Natural killer cell treated with Interleukin-12 subunit alpha and Interleukin-12 subunit beta and Interleukin-15 and Interleukin-18, amount 100 ng/mL, for 72 hours (primary cell): ENCODE measurements at places on chromosomes 7 and 10.

DNA sequence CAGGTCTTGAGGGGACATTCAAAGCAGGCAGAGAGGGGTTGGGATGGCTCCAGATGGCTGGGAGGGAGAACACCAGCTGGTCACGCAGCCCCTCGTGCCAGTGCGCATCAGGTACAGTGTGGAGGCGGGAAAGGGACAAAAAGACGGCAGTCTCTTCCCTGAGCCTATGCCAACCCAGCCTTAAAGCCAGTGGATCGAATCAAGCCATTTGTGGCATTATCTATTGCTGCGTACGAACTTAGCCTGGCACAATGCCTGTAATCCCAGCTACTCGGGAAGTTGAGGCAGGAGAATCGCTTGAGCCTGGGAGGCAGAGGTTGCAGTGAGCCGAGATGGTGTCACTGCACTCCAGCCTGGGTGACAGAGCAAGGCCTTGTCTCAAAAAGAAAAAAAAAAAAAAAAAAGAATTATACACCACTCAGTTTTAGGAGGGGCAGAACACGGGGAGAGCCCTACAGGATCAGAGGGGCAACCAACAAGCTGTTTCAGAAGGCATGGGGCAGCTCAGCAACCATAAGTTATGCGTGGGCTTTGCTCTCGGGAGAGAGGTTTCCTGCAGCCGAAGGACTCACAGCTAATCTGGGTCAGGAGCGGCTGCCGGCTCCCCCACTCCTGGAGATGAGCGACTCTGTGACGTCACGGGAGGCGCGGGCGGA lies 356 bp upstream of the NDUFB2 start:
- peak; percentile 93 for DNase-seq

DNA sequence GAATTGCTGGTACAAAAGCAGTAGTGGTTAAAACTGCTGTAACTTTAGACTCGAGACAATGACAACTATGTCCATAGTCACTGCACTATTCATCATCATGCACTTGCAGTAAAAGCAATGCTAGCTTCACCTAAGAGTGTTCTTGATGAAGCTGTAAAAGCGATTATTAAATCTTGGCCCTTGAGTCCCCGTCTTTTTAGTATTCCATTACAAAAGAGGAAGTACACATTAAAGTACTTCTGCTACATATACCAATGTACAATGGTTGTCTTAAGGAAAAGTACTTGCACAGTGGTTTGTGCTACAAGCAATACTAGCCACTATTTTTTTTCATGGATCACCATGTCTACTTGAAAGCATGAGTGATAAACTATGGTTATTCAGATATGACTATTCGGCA lies 78.3 kb downstream of the ATAD1 start:
- DNase-seq = no peak

- no peak for DNase-seq
Measured at GRCh38 chr7:70426249-70426880, 705.6 kb upstream of the GALNT17 start.

- no peak for DNase-seq
Measured at GRCh38 chr10:106106114-106106513, 1058.4 kb downstream of the SORCS1 start.

DNA sequence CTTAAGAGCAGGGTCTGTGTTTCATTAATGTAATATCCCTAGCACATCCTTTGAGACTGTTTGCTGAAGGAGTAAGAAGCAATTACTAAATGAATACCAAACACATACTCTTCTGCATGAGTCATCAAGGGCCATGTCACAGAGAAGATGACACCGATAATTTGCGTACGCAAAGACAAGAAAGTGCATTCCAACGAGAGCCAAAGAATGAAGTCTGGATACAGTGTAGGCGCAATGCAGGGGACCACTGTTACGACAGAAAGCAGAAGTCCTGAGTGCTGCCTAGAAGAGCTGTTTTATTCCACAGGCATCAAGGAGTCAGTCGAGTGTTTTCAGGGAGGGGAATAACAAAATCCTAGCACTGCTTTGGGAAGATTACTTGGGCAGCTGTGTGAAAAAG lies 62.7 kb downstream of the VPS41 start:
- no peak for DNase-seq

- no peak for DNase-seq
Measured at GRCh38 chr10:22997096-22997495, 69.2 kb downstream of the ARMC3 start.

GRCh38 chr10:44975431-44976331 lies 2.9 kb downstream of the DEPP1 start:
- DNase-seq = no peak

- no peak for DNase-seq
Measured at GRCh38 chr7:65892835-65893234, 20.0 kb downstream of the VKORC1L1 start.

- peak; percentile 65 for DNase-seq
Measured at GRCh38 chr10:97882142-97883091, 32.8 kb downstream of the GOLGA7B start.

GRCh38 chr7:82745820-82746219 lies 302.2 kb upstream of the CACNA2D1 start:
- no peak for DNase-seq

DNA sequence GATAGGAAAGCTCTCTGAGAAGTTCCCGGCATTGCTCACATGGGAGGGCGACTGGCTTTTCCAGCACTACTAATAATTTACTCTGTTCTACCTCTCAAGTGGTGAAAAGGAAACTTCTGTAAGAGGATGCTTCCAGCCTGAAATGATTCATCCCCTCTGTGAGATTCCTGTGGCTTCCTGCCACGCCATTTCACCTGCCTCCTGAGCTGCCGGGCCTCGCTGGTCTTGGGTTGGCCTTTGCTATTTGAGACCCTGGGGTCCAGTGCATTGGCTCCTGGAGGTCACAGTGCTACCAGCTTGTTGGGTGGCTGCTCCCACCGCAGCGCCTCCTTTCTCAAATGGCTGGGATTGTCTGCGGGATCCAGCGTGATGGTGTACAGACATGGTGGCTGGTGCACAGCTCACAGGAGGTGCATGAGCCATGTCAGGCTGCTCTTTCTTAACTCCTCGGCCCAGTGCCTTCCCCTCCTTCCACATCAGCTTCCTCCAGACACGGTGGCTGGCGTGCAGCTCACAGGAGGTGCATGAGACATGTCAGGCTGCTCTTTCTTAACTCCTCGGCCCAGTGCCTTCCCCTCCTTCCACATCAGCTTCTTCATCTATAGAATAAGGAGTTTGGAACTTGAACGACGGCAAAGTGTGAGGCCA lies 42.9 kb upstream of the PCBD1 start:
- DNase-seq = no peak

DNA sequence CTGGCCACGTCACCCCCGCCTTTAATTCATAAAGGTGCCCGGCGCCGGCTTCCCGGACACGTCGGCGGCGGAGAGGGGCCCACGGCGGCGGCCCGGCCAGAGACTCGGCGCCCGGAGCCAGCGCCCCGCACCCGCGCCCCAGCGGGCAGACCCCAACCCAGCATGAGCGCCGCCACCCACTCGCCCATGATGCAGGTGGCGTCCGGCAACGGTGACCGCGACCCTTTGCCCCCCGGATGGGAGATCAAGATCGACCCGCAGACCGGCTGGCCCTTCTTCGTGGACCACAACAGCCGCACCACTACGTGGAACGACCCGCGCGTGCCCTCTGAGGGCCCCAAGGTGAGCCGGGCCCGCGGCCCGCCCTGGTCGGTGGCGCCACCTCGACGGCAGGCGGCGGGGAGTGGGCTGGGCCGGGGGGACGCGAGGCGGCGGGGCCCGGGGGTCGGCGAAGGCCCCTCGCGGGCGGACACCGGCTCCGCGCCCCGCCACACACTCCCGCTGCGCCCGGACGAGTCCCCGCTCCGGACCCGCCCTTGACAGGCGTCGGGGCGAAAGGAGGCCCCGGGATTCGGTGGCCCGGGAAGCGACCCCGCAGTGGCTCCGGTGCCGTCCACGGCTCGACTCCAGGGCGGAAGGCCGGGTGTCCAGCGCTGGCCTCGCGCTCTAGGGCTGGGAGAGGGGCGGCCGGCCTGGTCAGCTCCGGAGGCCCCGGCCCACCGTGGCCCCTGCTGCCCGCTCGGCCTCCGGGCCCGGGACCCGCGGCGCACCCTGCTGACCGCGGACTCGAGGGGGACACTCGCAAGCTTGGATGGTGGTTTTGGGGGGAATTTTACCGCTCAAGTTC lies 557 bp downstream of the BAG3 start:
- DNase-seq = peak; percentile 63

- DNase-seq = no peak
Measured at GRCh38 chr7:44521347-44522095, 19.6 kb downstream of the NPC1L1 start.

DNA sequence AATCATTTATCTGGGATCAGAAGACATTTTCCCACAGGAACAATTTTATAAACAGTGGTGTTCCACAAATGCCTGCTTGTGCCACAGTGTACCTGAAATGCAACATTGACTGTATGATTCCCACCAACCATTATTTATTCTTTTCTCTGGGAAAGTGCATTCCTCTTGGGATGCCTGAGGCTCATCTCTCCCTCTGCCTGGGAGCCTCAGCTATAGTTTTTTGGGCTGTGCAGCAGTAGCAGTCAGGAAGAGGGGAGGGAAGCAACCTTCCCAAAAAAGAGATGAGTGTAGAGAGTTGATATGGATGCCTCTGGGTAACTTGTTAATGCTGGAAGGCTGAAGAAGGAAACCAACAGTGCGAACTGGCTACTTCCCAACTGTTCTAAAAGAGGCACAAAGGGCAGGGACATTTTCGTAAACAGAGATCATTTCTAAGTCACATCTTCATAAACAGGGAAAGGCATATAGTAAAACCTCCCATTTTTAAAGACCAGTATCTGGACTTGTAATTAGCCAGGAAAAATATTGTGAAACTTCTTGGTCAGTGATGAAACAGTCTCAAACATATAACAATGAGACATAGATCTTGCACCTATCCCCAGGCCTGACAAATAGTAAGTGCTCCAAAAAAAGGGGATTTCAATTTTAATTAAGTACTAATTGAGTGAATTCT lies 1.4 kb upstream of the CALD1 start:
- DNase-seq = no peak

DNA sequence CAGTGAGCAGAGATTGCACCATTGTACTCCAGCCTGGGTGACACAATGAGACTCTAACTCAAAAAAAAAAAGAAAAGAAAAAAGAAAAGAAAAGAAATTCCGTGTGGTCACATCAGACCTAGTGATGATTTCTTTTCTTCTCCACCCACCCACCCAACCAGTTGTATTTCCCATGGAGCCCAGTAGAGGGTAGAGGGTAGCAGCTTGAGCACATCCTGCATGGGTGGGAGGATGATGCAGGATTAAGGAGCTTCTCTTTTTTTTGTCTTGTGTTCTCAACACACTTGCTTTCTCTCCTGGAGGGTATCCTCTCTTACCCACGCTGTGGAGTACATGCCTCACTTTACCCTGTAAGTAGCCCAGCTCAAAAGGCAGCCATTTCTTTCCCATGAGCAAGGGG lies 118.6 kb upstream of the CARD11 start:
- DNase-seq = no peak

DNA sequence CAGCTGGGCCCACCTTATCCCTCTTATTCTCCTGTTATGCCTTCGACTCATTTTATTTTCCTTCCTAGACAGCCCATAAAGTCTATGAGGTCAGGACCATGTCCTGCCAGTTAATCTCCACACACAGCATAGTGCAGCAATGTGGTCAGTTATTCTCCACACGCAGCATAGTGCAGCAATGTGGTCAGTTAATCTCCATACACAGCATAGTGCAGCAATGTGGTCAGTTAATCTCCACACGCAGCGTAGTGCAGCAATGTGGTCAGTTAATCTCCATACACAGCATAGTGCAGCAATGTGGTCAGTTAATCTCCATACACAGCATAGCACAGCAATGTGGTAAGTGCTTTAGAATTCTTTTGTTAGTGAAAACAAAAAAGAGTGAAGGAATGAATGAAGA lies 77.8 kb downstream of the TEX36 start:
- DNase-seq = no peak

DNA sequence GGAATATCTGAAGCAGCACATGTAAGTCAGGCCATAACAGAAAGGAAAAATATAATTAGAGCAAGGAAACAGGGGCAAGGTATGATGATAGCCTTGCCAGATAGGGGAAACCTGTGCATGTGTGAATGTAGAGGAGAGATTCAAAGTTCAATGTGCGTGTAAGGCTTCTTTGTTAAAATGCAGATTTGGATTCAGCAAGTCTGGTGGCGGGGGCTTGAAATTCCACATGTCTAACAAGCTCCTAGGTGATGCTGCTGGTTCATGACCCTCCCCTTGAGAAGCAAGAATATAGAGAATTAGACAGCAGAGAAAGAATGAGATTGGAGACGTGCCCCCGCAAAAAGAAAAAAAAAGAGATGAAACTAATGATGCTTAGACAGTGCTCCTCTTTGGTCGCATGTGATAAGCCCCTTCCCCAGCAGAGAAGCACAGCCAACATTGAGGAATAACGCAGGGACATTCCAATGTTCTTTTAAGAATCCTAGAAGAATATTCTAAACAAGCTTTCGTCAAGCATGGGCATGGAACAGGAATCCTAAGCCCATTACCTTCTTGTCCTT lies 21.1 kb upstream of the MACC1 start:
- DNase-seq = no peak

GRCh38 chr7:149500201-149500600 lies 2.6 kb upstream of the ZNF746 start:
- no peak for DNase-seq

DNA sequence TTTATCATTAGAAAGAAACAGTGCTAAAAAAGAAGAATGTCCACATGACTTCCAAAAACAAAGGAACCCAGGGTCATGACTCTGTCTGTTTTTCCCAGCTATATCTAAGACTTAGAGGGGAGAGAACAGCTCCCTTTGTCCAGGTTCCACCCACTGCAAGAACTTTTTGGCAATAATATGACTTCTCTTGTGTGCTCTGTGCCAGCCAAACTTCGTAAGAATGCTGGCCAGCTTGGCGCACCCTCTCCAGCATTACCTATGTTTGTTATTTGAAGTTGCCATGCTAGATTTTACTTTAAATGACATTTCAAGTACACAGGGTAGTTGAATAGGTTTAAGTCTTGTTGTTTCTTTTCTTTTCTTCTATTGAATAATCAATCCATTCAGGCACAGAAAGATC lies 371.4 kb downstream of the KCNMA1 start:
- DNase-seq = no peak

GRCh38 chr7:63028376-63029206 lies 970.1 kb upstream of the ZNF722 start:
- no peak for DNase-seq

DNA sequence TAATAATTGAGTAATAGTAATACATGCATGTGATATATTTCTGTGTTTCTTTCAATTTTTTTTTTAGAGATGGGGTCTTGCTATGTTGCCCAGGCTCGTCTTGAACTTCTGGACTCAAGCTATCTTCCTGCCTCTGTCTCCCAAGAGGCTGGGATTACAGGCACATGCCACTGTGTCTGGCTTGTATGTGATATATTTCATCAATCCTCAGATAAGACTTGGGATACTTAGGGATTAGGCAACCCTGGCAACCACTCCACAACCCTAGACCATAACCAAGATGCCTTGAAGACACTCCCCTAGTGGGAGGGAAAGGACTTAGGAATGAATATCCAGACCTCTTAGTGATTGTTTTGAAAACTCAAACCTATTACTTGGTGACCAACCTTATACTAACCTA lies 154.8 kb downstream of the CCDC3 start:
- no peak for DNase-seq

- DNase-seq = no peak
Measured at GRCh38 chr7:116135306-116135705, 75.0 kb upstream of the TES start.

GRCh38 chr10:117365612-117366011 lies 9.6 kb downstream of the PDZD8 start:
- DNase-seq = no peak

GRCh38 chr7:155886391-155887173 lies 74.3 kb upstream of the SHH start:
- DNase-seq = no peak
